ENCODE measurements at places on chromosomes 13 and 19. TPM values are rescaled to one million over a fixed set of nuclear protein-coding genes. Genes with fewer than 3 reads are reported as not detected.

DNA sequence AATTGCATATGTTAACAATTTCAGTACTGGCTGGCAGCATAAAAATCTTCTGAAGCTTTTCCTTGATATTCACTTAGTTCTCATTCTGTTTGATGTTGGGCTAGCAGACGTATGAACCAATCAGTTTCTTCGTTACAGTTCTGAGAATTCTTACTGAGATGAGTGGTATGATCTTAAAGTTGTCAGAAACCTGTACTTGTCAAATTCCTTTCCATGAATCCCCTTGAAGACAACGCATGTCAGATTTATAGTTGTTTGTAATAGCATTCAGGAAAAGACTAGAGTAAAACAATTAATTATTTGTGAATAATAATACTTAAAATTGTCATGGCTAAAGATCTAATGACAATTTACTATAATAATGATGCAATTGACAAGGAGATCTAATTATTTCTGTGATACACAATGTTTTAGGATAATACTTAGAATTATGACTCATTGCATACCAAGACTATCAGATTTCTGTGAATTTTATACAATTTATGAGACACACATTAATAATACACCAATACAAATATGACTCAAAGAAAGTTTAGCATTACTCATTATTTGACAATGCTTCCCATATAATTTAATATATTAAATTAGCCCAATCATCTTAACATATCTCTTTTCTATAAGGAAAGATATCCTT is 447.2 kb downstream of the RFC3 start:
- no peak for DNase-seq
- no peaks in the 10 kb centered on the region for H3K4me1 ChIP-seq
- no peak overlapping the region for H3K4me3 ChIP-seq

The GJA3 gene
- total RNA-seq: not detected

DNA sequence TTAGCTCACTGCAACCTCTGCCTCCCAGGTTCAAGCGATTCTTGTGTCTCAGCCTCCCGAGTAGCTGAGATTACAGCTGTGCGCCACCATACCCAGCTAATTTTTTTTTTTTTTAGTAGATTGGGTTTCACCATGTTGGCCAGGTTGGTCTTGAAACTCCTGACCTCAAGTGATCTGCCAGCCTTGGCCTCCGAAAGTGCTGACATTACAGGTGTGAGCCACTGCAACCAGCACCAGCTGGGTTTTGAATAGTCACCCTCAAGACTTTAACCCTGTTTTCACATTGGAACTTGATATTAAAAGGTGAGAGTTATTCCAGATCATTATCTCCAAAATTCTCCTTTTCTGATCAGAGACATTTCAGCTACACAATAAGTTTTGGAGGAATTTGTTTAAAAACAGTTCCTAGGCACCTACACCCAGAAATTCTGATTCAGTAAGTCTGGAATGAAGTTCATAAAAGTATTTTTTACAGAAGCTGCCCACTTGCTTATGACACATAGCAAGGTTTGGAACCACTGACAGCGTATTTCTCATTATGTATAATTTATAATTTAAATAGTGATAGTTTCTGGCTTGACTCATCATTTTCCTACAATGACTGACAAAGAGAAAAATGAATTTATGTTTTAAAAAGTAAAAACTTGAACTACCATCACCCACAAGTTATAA is 417.3 kb downstream of the DIAPH3 start:
- H3K4me3 ChIP-seq: no peak overlapping the region
- no peaks in the 10 kb centered on the region for H3K4me1 ChIP-seq
- no peak for DNase-seq
- no peaks in the 10 kb centered on the region for H3K36me3 ChIP-seq
- H3K27ac ChIP-seq: no peak overlapping the region

The MIA gene
- total RNA-seq: not detected

DNA sequence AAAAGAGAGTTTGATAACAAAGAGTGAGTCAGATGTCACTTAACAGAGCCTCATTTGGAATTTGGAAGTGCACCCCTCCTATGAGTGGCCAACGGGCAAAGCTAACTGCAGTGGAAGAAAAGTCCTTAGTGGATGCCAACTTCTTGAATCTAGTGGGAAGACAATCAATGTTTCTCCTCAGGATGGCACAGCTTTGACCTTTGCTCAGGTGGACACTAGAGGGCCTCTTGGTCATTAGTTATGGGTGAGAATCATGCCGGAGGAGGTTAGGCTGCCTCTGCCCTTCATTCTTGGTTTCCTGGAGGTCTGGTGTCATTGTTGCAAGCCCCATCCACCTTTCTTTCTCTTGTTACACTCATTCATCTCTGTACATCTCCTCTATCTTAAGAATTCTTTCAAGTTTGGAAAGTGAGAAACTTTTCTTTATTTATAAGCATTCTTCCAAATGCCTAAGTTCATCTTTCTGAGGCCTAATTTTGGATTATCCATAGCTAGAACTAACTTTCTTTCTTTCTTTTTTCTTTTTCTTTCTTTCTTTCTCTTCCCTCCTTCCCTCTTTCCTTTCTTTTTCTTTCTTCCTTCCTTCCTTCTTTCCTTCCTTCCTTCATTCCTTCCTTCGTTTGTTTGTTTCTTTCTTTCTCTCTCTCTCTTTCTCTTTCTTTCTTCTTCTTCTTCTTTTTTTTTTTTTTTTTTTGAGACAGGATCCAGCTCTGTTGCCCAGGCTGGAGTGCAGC is 327.2 kb upstream of the TSHZ3 start:
- H3K36me3 ChIP-seq: no peaks in the 10 kb centered on the region
- H3K27me3 ChIP-seq: no peaks in the 10 kb centered on the region
- no peak overlapping the region for H3K4me3 ChIP-seq
- no peaks in the 10 kb centered on the region for H3K4me1 ChIP-seq
- H3K27ac ChIP-seq: no peak overlapping the region

Data from CD4-positive, alpha-beta T cell (primary cell).